Activated gamma-delta T cell treated with Interleukin-2 at 50 U/mL for 16 hours (primary cell): ENCODE measurements at places on chromosomes 2 and 18.

- DNase-seq, result no peak
Observed at GRCh38 chr2:175560521-175561169, 379.1 kb upstream of the ATP5MC3 start.

GRCh38 chr18:23354625-23355024 lies 98.5 kb upstream of the RIOK3 start:
- no peak for DNase-seq

DNA sequence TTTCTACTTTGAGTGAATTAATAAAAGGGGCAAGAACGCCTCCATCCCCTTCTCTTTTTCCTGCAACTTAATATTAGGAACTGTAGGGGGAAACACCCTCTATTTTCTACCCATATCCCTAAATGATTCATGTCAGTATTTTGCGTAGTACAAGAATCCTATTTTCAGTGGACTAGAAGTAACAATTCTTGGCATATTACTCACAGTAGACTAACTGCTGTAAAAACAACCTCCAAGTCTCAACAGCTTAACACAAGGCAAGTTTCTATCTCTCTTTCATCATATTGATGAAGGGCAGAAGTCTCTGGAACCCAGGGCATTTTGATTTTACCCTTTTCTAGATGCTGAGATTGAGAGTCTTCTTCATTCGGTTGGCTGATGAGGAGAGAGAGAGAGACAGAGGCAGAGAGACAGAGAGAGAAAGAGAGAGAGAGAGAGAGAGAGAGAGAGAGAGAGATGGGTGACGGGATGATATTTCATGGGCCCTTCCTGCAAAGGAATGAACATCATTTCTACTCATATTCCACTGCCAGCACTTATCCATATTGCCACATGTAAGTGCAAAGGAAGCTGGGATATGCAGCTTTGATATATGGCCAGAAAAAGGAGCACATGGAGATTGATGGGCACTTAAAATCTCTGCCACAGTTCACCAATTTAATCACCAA lies 481.6 kb downstream of the LPIN1 start:
- DNase-seq, result no peak

GRCh38 chr18:4455113-4455811 lies at the start of gene DLGAP1:
TSS of gene DLGAP1 (minus strand) at chr18:4455307.
- no peak for DNase-seq

- no peak for DNase-seq
Observed at GRCh38 chr2:68719912-68720311, 14.7 kb upstream of the ARHGAP25 start.

- DNase-seq, result no peak
Observed at GRCh38 chr2:30662268-30663131, 144.7 kb downstream of the CAPN13 start.

GRCh38 chr2:153828335-153828734 lies 43.4 kb upstream of the GALNT13 start:
- no peak for DNase-seq

- no peak for DNase-seq
Observed at GRCh38 chr2:205681401-205682238, 681 bp upstream of the NRP2 start.

DNA sequence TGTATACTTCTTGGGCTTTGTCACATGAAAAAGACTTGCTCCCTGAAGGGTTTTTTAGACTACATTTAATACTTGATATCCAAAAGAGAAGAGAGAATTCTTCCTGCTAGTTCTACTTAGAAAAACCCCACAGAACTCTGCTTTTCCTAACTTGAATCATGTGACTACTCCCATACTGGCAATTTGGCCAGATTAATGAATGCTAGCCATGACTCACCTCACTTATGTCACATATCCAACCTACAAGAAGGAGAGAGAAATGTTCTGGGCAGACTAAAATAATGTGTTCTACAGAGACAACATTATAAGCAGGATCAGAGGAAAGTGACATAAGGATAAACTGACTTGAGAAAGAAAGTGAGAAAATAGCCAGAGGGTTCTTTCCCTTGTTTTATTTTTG lies 249.3 kb upstream of the GULP1 start:
- DNase-seq, result no peak

GRCh38 chr2:204795156-204795555 lies 249.9 kb downstream of the PARD3B start:
- DNase-seq, result no peak

- peak; percentile 43 for DNase-seq
Observed at GRCh38 chr18:11849841-11850634, 1.2 kb upstream of the CHMP1B start.

GRCh38 chr2:240893363-240893844 lies 2.6 kb downstream of the MAB21L4 start:
- DNase-seq, result no peak

DNA sequence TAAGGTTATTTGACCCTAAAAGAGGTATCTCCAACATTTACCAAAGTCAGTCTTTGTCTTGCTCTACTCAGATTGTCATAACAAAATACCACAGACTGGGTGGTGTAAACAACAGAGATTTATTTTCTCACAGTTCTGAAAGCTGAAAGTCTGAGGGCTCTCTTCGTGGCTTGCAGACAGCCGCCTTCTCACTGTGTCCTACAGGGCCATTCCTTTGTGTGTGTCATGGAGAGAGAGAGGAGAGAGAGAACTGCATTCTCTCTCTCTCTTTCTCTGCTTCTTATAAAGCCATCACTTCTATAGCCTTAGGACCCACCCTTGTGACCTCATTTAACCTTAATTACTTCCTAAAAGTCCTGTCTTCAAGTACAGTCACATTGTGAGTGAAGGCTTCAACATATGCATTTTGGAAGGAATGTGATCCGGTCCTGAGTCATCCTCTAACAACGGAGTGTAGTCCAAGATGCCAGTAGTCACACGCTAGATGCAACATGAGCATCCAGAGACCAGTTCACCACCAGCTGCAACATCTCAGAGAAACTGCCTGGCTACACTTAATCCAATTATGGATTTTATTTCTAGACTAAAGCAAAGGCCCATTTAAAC lies 130.2 kb downstream of the CD226 start:
- no peak for DNase-seq

GRCh38 chr2:128584296-128584890 lies 265.7 kb upstream of the HS6ST1 start:
- DNase-seq, result no peak

DNA sequence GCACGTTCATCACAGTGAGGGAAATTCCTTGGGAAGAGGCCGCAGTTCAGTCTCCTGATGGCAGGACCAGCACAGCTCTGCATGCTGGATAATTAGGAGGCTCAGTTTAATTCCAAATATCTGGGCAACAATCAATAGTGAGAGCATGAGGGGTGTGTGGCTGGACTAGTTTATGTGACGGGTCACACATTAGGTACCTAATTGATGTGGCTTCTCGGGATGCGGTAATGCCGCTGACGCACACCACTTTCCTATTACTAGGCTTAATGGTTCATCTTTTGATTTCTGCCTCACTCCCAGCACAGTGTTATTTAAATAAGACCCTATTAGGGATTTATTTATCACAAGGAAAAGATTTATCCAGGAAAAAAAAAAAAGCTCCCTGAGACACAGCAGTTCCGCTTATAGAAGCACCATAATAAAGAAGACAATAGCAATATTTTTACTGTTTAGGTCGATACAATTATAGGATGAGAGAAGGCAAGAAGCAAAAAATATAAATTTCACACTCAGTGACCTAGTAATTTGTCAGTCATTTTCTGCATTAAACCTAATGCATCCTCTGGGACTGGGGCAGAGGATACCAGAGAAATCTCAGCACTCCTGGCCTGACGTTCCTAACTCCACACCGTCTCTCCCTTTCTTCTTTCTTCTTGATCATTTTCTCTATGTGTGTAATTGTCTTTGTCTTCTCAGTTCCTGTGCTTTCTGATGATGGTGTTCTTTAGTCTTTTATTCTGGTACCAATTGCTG lies 264.7 kb upstream of the SLC14A2 start:
- no peak for DNase-seq

DNA sequence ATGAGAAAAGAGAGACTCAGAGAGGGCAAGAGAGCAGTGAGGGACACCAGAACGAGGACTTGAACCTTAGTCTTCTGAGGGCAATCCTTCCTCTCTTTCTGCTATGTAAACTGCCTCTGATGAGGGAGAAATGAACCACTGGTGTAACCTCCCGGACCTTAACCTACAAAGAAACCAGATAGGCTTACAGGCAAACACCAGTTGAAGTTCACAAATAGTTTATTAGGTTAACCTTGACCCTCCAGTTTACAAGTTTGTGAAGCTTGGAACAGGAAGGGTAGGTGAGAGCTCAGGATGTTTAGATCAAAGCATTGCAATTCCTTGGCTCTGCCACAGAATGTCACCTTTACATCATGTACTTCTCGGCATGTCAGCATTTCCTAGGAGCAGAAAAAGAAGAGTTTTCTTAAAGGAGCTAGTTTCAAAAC lies 486.4 kb upstream of the SPRED2 start:
- DNase-seq, result no peak

DNA sequence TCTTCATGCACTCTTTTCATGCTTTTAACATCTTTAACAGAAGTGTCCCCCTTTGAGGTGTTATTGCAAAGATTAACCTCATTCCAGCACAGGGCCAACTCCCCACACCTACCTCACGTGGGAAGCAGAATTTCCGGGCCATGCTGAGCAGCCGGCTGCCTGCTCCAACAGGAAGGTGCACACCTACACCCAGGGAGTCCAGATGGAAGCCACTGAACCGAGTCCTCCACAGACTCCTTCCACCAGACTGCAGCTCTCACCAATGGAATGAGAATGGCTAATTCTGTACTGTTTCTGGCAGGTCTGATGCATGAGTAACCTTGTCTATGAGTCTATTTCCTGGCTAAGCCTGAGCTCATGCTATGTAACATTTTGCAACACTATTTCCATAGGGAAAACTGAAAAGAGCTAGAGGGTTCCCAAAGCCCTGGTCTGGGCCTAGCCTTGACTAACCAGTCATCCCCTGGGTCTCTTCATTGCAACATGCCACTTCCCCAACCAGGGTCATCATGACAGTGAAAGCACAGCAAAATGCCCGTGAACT lies 11.0 kb downstream of the ERFE start:
- no peak for DNase-seq

- no peak for DNase-seq
Observed at GRCh38 chr2:121272596-121272995, 12.4 kb downstream of the TFCP2L1 start.

- DNase-seq, result no peak
Observed at GRCh38 chr2:20424300-20425290, 22.3 kb upstream of the RHOB start.

- no peak for DNase-seq
Observed at GRCh38 chr18:58158008-58158407, 114.0 kb downstream of the NEDD4L start.

- DNase-seq, result no peak
Observed at GRCh38 chr18:22098563-22098989, 70.8 kb upstream of the GATA6 start.

- DNase-seq, result no peak
Observed at GRCh38 chr2:218954541-218955300, 4.7 kb upstream of the CDK5R2 start.

DNA sequence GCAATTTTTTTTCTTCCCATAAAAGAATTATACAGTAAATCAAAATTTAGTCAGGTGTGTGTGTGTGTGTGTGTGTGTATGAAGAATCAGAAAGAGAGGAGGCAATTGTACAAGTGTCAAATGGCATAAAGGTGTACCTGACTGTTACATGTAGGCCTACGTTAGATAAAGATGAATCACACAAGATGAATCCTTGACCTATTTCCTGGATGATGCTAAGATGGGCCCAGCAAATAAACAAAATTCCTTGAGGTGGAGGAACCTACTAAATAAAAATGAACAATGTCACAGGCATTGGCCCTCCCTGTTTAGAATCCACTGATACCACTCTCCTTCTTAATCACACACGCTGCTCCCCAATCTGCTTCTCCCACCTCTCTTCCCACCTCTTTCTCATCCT lies 79.7 kb upstream of the LRATD1 start:
- DNase-seq, result no peak

DNA sequence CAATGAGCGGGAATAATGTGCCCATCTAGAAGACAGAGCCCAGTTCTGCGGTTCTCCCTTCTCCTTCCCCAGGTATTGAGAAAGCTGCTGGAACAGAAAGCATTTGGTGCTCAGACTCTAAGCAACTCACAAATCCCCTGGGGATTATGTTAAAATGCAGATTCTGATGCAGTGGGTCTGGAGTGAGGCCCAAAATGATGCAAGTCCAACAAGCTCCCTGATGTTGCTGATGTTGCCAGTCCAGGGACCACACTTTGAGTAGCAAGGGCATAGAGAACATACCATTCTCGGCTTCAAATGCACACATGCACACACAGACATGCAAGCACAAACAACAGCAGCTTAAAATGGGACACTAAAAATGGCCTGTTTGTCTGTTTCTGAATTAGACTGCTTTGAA lies 274.8 kb upstream of the NCKAP5 start:
- no peak for DNase-seq

GRCh38 chr2:63742580-63742976 lies 99.1 kb upstream of the UGP2 start:
- DNase-seq, result no peak

GRCh38 chr18:77359561-77360314 lies 110.1 kb downstream of the GALR1 start:
- no peak for DNase-seq

DNA sequence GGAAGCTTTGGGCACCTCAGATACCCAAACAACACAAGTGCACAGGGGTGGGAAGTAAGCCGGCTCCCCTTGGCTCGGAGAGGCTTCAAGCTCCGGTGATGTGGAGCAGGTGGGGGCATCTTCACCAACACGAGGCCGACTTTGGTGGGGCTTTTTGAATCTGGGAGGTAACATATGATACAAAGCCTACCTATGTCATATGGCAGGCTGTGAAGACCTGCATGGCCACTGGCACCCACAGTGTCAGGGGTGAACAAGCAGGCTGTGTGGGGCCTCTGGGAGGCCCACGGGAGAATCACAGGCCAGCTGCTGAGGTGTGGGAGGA lies 109.0 kb downstream of the EIPR1 start:
- no peak for DNase-seq

DNA sequence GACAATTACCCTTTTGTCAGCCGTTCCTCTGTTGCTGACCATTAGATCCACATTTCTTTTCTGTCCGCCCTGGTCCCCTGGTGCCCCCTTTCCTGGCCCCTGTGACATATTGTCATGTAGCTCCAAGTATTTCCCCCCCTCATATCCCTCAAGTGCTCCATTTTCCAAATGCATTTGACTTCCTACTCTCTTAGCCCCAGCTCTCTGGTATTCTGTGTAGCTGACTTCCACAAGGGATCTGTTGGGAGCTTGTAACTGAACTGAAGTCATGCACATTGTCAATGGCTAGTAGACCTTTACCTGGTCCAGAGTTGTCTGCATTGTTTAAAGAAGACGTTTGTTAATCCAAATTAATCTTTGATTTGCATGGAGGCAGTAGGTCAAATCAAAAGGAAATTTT lies 34.8 kb downstream of the LIPG start:
- no peak for DNase-seq
